ENCODE measurements at places on chromosomes 5 and 9.
A peak's percentile ranks its signal among the peaks of the same experiment; 100 is the strongest.

DNA sequence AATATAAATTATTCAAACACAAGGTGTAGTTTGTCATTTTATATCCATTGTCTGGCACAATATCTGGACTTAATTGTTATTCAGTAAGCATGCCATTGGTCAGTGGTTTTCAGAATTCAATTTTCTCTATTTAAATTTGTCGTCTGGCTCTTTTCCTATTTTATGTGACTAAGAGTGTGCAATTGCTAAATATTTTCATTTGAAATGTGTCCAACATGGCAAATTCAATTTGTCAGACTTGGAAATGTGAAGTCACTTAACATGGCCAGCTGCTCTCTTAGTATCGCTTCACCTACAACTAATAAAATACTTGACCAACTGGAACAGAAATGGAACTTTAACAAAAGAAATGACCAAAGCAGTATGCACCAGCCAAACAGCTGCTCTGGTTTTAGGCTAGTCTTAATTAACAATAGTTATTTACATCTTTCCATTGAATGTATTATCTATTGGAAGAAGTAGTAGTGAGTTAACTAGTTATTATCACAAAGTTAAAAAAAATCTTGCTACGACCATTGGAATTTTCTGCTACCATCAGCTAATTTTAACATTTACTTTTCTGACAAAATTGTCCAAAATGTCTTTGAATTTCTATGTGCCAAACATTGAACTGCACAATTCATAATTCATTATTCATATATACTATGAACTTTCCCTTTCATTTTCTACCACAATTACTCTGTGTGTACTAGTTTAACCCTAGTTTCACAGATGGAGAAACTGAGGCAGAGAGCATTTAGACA, 720.7 kb upstream of the FAM174A start:
- no peak for DNase-seq

GRCh38 chr5:81904861-81905260, 67.0 kb upstream of the ATG10 start:
- no peak for DNase-seq

DNA sequence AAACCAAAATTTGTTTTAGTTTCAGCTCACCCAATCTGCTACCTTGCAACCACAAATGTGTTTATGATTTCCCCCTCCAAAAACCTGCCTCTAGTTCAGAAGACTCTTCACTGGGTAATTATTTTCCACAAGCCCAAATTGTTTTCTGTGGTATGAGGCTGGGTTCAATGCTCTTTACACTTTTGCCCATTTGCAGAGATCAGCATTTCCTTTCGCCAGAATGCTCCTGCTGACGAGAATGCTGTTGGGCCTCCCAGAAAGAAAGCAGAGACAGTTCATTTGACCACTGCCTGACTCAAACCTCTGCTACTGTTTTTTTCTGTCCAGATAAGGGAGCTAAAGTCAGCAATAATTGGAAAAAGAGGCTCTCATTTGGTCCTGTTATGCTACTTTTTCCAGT, 427.3 kb downstream of the PDE4D start:
- no peak for DNase-seq

GRCh38 chr5:81183811-81184748, 49.0 kb upstream of the CKMT2 start:
- DNase-seq = no peak

DNA sequence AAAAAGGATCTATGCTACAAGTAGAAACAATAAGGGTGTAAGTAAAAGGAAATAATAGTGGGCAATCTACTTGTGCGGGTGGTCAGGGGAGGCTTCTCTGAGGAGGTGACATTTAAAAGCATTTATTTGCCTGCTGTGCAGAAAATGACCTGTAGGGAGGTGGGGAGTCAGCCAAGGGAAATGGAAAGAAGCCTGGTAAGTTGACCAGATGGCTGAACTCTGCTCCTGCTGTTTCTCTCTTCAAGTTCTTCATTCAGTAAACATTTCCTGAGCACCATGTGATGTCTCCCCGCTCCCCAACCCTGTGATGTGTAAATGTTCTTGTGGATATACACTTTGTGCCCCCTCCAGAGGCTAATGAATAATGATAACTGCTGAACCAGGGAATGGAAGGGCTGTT, 9.9 kb upstream of the SPIN1 start:
- DNase-seq = no peak

- DNase-seq = peak; percentile 51
Measured at GRCh38 chr9:136697146-136697820, 10.0 kb upstream of the AGPAT2 start.

GRCh38 chr5:32501071-32502002, 56.8 kb upstream of the ZFR start:
- DNase-seq = no peak

DNA sequence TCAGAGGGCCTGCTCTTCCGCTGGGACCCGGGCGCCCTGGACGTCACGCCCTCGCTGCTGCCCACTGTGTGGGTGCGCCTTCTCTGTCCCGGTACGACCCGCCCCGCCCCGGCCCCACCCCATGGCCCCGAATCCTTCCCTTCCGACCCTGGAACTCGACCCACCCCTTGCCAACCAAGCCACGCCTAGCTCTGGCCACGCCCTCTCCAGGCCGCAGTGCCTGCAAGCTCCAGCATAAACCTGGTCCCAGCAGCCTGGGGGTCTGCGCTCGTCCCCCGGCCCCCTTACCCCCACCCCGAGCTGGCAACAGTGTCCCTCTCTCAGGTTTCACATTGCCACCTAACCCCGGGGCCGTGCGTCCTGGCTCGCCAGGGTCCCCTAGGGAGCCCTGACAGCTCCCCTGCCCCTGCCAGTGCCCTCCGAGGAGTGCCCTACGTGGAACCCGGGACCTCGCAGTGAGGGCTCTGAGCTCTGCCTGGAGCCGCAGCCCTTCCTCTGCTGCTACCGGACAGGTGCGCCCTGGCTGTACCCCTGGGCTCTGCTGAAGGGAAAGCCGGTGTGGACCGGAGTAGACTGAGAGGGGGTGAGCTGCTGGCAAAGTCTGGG, 3.4 kb downstream of the ADGRD2 start:
- DNase-seq = no peak

DNA sequence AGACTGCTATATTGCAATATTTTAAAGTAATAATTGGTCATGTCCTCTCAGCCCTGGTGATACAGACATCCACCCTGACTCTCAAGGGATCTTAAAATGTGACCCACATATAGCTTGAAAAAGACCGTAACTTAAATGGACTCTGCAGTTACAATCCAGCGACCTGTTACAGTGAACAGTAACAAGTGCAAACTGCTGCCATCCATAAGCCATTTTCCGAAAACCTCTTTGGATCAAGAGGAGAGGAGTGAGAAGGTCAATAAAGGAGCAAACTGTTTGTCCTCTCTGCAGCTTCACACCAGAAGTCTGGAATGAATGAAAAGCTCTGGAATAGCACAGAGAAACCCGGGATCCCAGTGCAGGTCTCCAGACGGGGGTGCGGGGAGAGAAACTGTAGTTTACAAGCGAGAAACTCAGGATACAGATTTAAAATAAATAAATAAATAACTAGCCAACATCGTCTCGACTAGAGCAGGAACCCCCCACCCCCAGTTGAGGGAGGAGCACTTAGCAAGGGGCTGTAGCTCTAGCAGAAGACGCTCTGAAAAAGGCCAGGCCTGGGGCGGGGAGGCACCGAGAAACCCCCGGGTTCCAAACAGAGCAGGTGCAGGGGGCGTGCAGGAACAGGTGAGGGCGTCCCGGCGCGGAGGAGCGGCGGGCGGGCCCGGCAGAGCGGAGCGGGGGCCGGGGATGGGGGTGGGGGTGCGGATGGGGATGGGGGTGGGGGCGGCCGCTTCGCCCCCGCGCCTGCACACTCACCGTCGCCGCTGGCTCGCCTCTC, 572 bp downstream of the ZDHHC21 start:
- DNase-seq = no peak

- no peak for DNase-seq
Measured at GRCh38 chr5:143682246-143682905, 129.6 kb upstream of the HMHB1 start.

DNA sequence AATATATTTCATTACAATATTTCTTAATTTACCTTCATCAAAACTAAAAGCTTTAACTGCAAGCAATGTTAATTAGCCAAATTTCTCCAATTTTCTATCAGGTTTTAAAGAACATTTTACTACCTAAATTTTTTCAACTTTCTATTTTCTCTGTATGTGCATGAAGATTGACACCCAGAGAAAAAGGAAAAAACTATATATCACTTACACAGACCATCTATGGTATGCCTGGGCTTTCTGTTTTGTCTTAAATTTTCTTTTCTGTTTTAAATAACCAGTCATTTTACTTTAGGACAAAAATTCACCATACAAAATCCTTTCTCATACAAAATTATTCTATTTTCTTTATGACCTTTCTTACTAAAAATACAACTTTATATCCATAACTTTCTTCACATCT, 13.8 kb upstream of the IL7R start:
- no peak for DNase-seq

DNA sequence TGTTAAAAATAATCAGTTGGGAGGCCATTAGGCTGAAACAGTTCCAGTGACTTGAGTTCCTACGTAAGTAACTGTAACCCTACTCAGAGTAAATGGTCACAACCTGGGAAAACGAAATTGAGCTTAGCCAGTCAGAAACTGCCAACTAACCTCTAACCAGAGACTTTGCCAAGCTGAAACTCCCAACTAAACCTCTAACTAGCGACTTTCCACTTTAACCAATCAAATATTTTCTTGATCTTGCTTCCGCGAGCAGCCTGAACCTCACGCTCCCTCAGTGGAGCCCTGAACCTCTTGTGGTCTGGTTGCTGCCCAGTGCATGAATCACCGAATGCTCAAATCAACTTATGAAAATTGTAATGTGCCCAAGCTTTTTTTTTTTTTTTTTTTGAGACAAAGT, 156.2 kb downstream of the MED10 start:
- no peak for DNase-seq

GRCh38 chr9:118522093-118523028, 818.2 kb downstream of the TLR4 start:
- peak; percentile 45 for DNase-seq

- peak; percentile 57 for DNase-seq
Measured at GRCh38 chr5:102483736-102484135, 15.1 kb downstream of the SLCO6A1 start.
